ENCODE measurements at places on chromosomes 7 and 10.

DNA sequence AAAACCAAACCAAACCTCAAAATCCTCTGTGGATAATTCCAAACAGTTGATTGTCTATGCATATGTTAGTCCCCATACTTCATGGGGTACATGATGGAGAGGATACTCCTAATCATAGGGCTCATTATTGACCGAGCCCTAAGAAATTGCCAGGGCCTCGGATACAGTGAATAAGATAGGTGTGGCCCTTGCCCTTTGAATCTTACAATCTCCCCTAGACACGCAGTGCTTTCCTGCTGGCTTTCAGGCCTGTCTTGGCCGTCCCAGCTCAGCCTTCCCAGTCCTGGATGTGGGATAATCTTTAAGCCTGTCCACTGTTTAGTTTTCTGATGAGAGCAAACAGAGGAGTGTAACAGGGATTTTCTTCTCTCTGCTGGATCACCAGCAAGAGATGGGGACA is 161.8 kb downstream of the TMEM178B start:
- no peak for DNase-seq

DNA sequence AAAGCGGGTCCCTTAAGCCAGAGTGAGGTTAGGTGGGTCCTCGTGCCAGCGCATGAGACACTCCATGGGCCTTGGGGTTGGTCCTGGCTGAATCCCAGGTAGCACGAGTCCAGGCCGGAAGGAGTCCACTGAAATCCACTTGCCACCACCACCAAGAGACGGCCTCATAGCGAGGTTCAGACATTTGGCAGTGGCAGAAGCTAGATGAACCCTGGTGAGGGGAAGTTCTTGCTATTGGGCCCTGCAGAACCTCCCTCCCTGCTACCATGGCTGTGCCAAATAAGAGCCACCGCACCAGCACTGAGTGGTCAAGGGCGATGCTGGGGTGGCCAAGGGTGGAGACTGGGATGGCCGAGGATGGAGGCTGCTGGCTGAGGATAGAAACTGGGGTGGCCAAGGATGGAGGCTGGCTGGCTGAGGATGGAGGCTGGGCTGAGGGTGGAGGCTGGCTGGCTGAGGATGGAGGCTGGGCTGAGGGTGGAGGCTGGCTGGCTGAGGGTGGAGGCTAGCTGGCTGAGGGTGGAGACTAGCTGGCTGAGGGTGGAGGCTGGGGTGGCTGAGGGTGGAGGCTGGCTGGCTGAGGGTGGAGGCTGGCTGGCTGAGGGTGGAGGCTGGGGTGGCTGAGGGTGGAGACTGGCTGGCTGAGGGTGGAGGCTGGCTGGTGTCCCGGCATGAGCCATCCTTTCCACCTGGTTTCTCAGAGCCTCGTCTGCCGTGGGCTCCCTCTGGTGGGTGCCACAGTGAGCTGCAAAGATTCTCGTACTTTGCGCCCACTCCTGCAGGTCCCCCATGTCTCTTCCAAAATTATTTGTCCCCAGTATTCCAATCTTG is 88.2 kb downstream of the ELFN1 start:
- no peak for DNase-seq

DNA sequence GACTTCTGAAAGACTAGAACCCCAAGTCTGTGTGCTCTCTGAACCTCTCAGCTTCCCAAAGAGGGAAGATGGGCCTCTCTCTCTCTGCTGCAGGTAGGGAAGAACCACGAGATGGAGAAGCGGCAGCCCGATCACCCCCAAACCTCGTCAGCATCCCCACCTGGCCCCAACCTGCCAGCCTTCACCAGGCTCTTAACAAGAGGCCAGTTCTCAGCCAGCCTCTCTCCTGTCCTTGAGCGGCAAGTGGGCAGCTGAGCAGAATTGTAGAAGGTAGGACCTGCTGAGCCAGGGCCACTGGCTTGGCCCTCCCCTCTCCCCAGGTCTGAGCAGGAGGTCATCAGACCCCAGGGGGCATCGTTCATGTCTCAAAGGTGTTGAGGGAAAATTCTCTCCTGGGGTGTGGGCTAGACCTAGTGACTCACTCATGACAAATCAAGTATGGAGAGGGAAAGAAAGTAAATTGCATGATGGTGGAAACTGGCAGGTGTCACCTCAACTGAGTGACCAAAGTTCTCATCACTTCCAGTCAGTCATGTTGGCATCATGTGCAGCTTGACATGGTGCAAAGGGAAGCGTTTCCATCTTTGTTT is 92.0 kb upstream of the GPR26 start:
- DNase-seq: no peak

GRCh38 chr7:16940776-16941175 is 59.0 kb upstream of the AGR3 start:
- no peak for DNase-seq

DNA sequence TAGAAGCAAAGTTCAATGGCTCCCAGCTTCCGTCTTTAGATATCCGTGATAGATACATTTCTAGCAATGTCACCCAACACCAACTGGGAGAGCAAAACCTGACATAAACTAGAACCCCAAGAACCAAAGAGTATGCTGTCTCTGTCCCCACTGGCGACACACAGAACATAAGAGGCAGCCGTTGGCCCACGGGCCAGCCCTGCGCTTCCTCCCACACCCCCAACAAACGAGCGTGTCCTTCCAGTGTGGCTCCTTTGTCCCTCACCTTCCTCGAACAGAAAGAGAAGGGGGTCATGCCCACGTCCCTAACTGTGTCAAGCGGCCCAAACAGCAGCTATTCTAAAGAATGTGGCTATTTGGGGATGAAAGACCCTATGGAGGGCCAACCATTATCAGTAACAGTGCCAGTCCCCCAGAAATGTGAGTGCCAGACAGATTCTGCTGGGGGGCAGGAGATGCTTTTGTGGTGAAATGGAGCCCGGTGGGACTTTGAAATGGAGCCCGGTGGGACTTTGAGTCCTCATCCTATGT is 171.9 kb downstream of the USP6NL start:
- DNase-seq: peak; percentile 40

DNA sequence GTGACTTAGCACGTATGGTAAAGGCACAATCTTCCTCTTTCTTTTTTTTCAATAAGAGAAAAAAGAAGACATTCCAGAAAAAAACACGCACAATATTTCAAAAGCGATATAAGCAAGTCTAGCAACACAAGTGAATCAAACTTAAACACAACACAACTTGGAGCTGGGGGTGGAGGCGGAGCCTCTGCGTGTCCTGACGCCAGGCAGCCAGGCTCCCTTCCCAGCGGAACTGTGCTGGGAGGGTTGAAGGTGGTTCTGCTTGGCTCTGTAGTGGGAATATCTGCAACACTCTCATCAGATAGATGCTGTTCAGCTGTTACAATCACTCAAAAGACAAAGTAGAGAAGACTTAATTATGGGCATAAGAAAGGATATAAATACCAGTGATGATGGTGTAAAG is 211.4 kb downstream of the WDR37 start:
- no peak for DNase-seq

- no peak for DNase-seq
Measured at GRCh38 chr7:84513061-84513460, 318.5 kb upstream of the SEMA3A start.

DNA sequence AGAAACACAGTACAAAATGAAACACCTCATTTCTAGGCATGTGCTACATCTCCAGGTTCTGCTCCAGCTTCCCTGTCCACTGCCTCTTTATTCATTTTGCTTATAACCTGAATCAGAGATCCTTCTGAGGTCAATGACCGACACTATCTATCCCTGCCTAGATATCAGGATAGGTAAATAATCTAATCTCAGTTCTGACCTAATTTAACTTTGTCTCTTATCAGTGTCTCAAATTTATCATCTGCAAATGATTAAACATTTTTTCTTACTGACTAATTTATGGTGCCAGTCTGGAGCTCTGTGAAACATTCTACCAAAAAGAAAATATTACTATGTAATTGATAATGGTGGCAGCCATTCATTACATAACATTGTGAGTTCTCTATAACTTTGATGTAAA is 61.1 kb downstream of the SGCE start:
- no peak for DNase-seq

- DNase-seq: peak; percentile 83
Measured at GRCh38 chr7:127708788-127709187, 56.8 kb downstream of the SND1 start.

DNA sequence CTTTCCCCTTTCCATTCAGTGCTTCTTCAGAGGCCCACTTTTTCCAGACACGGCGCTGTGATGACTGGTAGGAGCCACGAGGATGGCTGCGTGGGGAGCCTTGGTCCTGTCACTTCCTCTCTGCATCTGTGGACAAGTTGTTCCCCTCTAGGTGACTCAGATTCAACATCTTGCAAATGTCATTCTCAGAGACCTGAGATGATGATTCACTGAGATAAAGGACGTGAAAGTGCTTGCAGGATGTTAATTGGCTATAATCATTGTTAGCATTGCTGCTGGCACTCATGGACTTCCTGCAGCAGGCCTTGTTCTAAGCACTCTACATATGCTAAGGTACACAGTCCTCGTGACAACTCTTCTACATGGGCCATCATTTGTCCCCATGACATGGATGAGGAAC is 489.8 kb upstream of the ZMIZ1 start:
- no peak for DNase-seq

All from right atrium auricular region (tissue), 2 donors.